SIG-M5 (cell line): ENCODE measurements at places on chromosomes 11 and 22.

- no peak for DNase-seq
Measured at GRCh38 chr22:37155971-37156370, 6.3 kb upstream of the IL2RB start.

DNA sequence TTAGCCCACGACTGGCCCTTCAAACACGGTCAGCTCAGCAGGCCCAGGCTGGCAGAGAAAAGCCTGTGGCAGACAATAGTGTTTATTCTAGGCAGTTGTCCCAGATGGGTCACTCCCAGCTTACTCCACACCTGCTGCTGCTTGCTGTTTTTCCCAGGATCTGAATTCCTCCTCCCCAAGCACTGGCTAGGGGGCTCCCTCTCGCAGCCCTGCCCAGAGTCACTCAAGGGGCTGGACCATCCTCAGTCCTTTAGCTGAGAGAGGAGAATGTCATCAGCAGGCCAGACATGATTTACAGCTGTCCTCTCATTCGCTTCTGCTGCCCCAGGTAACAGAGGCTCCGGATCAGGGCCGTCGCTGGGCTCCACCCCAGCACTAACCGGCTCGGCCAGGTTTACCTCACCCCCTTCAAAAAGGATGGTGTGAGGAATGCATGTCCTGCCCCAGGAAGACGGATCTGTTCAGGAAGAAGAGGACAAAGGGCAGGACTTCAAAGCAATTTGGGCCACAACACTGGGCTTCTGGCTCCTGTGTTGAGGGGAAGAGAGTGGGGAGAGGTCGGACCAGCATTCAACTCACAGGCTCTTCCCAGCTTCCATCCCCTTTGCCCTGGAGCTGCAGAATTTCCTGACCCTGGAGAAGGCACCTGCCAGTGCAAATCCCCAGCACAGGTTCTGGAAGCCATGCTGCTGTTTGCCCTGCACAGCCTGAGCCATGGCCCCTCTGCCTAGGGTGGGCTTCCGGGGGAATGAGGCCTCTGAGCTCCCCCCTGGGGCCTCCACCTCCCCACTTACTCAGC is 59.7 kb upstream of the BARX2 start:
- DNase-seq = no peak

GRCh38 chr11:129612447-129612961 is 203.1 kb upstream of the TMEM45B start:
- no peak for DNase-seq

- no peak for DNase-seq
Measured at GRCh38 chr22:47322854-47323253, 560.4 kb downstream of the TBC1D22A start.

DNA sequence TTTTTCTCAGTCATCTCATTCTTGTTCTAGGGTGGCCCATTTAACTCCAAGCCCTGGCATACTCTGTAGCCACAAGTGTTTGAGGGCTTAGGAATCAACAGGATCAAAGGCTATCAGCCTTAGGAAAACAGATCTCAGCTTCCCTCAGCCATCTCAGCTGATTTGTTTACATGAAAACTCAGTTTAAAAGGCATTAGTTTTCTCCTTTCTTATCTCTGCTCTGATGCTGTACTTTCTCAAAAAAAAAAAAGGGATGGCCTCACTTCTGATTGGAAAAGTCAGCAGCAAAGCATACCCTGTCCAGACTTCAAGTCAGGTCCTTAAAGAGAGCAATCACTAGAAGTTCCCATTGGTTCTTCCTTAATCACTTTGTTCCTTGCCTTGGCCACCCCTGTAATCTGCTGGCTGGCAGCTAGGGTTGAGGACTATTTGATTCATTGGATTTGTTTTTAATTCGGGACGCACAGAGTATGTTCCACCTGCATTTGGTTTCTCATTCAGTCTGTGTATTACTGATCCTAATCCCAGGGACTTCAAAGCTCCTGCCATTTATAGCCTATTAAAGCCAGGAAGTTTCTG is 102.8 kb downstream of the EXT2 start:
- DNase-seq = no peak

GRCh38 chr11:75158696-75159150 is 7.8 kb downstream of the SLCO2B1 start:
- no peak for DNase-seq

GRCh38 chr11:31757260-31757835 is 53.8 kb downstream of the PAX6 start:
- no peak for DNase-seq

- no peak for DNase-seq
Measured at GRCh38 chr11:94568717-94569116, 1.5 kb downstream of the PIWIL4 start.

DNA sequence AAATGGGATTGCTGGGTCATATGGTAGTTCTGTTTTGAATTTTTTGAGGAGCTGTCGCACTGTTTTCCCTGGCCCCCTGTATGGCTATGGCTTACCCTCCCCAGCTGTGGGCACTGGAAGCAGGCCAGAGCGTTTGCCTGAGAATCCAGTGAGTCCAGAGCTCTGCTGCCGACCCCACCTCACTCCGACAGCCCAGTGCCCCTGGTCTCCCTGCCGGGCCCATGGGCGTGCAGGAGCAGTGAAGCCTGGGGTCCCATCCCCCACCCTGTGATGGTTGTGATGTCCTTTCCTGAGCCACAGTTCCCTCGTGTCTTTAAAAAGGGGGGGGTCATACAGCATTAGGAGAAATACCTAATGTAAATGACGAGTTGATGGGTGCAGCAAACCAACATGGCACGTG is 13.3 kb upstream of the GRAMD4 start:
- DNase-seq = no peak

GRCh38 chr22:22843848-22844247 is 43.8 kb upstream of the IGLL5 start:
- no peak for DNase-seq

DNA sequence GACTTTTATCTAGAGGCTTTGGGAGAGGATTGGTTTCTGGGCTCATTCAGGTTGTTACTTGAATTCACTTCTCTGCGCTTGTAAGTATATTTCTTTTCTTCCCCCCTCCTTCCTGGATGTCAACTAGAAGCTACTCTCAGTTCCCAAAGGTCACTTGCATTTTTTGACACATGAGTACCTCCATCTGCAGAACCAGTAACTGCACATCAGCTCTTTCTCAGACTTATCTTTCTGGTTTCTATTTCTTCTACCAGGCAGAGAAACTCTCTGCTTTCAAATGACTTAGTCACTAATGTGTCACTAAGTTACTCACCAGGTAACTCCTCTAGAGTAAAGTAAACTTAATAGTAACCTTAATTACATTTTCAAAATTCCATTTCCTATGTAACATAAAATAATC is 773.0 kb upstream of the LUZP2 start:
- no peak for DNase-seq

DNA sequence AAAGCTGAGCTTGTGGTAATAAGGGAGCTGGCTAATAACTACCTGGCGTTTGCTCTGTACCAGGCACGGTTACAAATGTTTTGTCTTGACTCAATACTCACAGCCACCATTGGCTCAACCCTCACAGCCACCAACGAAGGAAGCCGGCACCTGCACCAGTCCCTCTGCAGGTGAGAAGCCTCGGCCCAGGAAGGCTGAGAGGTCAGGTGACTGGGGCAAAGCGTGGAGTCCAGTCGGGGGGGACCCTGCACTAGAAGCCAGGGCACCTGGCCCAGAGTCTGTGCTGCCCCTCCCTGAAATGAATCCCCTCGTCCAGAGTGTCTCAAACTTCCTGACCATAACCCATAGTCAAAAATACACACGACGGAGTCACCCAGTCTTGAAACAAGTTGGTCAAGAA is 90.1 kb downstream of the PHF21B start:
- no peak for DNase-seq

DNA sequence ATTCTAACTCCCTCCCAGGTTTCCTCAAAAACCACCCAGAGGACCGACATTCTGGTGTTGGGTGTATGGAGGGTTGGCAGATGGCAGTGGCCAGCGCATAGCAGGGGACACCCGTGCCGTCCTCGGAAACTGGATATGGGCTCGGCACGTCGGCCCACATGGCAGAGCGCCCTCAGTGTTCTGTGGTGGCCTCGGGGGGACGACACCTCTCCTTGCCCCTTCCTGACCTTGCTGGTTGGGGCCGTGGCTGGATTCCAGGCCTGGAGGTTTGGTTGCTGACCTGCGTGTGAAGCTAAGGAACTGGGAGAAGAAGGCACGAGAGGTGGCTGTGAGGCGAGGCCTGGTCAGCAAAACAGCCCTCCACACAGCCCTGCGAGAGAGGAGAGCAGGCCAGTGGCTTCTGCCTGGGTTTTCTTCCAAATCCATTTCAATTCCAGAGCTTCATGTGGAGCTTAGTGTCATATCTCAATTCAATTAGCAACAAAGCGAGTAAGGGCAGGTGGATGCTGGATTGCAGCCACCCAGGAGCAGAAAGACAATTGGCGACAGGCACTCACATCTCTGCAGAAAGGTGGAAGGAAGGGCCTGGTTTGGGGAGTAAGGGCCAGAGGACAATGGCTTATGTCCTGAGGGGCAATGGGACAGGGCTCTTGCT is 478.4 kb downstream of the BRD1 start:
- no peak for DNase-seq

GRCh38 chr11:123532131-123532530 is 102.1 kb downstream of the GRAMD1B start:
- DNase-seq = no peak

DNA sequence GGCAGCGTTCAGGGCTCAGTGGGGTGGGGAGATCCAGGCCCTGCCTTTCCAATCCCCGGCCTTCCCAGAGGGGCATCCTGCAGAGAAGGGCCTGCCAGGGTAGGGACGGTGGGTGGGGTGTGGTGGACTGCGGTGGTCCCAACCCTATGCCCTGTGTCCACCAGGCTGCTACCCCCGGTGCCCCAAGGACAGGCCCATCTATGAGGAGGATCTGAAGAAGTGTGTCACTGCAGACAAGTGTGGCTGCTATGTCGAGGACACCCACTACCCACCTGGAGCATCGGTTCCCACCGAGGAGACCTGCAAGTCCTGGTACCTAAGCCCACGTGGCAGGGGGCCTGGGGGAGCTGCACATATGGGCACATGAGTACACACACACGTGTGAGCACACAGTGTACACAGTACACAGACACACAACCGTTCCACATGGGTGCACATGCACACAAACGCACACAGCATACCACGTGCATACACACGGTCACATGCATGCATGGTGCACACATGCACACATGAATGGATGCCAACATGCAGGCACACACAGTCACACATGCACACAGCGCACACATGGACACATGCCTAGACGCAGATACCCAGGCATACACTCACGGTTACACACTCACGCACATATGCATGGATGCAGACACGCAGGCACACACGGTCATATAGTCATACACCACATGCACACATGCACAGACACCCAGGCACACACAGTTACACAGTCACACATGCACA is 16.1 kb downstream of the MUC2 start:
- no peak for DNase-seq

DNA sequence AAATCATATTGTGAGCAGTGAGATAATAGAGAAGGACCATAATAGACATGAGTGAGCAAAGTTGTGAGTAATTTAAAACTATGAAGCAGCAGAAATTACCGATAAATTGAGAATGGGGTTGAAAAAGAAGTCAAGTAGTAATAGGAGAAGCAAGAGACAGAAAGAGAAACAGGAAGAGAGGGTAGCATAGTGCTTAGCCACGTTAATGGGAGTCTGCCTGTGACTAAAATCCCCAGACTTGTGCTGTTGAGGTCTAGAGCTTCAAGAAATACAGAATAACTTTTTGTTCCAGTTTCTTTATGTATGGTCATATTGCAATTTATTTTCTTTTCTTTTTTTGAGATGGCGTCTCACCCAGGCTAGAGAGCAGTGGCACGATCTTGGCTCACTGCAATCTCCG is 368.7 kb downstream of the METTL15 start:
- DNase-seq = no peak

GRCh38 chr11:130407978-130408377 is 20.4 kb downstream of the ADAMTS8 start:
- no peak for DNase-seq

GRCh38 chr11:2092956-2093412 is 46.2 kb downstream of the IGF2 start:
- no peak for DNase-seq

DNA sequence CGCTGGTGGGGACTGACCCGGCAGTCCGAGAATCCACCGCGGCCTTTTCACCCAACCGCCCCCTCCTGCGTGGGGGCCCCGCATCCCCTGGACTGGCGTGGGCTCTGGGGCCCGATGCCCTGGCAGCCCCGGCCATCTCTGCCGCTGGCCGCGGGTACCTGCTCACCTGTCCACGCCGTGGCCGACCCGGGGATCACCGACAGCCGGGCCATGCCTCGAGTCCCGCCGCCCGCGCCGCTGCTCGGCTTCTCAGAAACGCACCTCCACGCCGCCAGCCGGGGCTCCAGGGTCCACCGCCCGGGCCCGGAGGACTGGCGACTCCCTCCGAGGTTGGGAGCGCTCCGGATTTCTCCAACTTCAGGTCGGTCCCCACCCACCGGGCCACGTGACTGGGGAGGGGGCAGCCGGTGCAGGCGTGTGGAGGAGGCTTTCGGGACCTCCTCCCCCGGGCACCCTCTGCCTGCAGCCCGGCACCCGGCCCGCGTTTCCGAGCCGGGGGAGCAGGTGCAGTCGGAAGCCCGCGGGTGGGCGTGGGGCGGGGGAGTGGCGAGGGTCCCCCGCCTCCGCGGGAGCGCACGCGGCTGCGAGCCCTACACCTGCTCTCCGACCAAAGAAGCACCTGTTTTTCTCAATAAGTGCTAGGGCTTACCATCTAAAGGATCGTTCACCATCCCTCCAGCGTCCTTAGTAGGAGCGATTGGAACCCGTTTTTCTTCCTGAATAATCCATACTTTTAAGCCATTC is 554 bp upstream of the NRIP3 start:
- no peak for DNase-seq

DNA sequence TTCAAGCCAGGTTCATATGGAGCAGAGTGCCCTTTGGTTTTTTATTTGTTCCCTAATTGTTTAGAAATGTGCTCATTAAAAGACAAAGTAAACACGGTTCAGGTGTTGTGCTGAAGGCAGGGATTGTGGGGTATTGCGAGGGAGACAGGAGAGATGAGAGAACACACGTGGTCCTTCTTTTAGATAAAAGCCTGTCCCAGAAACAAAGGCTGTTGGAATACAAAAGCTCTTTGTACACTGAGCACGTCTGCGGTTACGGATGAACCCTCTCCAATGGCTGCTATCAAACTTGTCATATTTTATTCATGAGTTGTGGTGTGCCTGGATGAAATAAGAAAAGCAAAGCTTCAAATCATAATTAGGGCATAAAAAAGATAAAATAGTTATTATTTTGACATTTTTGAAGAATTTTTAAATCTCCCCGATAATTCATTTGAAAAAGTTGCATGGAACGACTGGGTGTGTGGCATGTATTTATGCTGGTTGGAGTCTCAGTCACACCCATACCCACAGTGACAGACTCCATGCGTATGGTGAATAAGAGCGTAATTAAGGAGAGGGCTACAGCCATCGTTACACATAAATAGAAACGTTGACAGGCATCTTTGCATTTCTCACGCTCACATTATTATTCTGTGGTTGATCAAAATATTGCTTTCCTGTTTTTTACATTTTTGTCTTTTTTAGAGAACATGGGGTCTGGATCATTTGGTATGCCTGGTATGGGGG is 92.9 kb downstream of the NELL1 start:
- no peak for DNase-seq

- no peak for DNase-seq
Measured at GRCh38 chr22:38766076-38766777, 10.4 kb upstream of the SUN2 start.
